Effector memory CD8-positive, alpha-beta T cell (primary cell): ENCODE measurements at places on chromosomes 3 and 15.

- no peak for DNase-seq
These were observed 6.1 kb downstream of the ZIC1 start for GRCh38 chr3:147415286-147415685.

- no peak for DNase-seq
These were observed 492.7 kb upstream of the THBS1 start for GRCh38 chr15:39088156-39088555.

DNA sequence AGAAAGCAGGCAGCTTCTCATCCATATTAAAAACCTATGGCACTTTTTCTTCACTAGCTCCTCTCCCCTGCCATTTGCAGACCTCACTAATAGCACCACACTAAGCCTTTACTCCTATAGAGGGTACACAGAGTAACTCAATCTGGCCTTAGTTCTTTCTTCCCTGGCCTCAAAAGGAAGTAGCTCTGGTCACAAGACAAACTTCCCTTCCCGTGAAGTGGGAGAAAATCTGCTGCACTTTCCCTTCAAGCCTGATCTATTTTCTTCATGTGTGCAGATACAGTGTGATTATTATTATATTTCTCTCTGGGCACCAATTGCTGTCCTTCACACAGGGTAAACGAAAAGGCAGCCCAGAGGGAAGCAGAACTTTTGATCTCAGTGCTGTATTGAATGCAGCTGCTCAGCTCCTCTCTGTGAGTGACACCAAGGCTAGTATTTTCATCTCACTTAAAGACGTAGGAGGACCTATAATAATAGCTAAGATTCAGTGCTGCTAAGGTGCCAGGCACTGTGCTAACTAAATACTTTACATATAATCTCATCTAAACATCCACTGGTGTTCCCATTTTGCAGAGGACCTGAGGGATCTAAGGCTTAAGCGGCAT lies 61.9 kb upstream of the RASGRP1 start:
- DNase-seq, result no peak

DNA sequence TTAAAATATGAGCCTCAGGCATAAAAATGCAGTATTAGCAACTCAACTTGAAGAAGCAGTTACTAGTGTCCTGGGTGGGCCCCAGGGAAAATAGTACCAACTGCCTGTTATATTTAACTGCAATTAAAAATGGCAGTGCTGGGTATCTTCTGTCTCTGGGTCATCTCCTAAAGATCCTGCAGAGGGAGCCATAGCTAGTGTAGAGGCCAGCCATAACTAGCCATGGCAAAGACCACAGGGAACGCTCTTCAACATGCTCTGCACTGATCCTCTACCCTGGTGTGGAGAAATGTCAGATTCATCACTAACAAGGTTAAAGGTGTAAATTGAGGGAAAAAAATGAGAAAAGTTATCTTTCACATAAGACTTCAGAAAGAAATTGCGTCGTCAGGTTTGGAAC lies 181.3 kb downstream of the SNRPN start:
- DNase-seq, result no peak

DNA sequence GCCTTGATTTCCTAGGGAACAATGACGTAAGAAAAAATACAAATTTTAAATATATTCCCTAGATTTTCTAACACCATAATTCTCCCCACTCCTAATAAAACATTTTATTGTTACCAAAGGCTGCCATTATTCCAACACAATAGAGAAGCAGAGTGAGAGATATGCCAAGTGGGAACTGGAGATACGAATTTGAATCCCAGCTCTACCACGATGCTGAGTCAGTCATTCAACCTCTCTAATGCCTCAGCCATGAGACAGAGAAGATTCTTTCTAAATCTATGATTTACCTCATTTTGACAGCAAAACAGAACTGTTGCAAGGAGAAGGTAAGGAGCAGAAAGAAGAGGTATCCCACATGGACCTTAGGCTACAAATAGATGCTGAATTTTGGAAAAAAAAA lies 112.5 kb downstream of the IGF2BP2 start:
- DNase-seq, result no peak

DNA sequence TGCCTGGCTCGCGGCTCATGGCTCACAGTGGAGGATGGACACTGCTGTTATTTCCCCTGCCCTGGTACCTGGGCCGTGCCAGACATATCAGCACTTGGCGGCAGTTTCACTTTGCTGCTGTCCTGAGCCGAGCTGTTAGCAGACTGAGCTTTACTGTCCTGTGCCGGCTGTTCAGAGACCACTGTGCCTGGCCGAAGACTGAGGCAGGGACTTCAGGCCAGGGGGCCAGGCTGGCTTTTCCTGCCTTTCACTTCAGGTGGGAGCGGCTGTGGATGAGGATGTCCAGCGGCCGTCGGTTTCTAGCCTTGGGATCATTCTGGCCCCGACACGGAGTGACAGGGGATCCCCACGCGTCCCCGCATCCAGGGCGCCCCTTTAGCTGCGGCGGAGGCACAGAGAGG lies 1.1 kb downstream of the ATP10A start:
- no peak for DNase-seq

DNA sequence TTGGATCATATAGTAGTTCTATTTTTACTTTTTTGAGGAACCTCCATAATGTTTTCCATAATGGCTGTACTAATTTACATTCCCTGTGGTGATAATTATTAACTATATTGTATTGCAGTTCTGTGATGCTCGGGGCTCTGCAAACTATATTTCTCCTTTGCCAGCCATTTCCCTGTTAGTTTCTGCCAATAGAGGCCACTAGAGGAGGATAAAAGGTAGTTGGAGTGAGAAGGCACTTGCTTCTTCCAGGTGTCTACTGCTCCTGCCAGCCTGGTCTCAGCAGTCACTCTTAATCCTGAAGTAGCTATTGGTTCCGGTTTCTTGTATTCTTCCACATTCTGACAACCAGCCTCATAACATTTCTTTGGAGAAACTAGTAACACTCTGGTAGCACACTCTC lies 233.9 kb upstream of the GBE1 start:
- DNase-seq, result no peak

DNA sequence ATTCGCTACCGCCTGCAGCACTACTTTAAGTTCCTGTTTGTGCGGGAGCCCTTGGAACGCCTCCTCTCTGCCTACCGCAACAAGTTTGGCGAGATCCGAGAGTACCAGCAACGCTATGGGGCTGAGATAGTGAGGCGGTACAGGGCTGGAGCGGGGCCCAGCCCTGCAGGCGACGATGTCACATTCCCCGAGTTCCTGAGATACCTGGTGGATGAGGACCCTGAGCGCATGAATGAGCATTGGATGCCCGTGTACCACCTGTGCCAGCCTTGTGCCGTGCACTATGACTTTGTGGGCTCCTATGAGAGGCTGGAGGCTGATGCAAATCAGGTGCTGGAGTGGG lies 995 bp downstream of the CHST14 start:
- DNase-seq, result no peak

GRCh38 chr15:99508311-99508645 lies 57.5 kb upstream of the MEF2A start:
- no peak for DNase-seq

DNA sequence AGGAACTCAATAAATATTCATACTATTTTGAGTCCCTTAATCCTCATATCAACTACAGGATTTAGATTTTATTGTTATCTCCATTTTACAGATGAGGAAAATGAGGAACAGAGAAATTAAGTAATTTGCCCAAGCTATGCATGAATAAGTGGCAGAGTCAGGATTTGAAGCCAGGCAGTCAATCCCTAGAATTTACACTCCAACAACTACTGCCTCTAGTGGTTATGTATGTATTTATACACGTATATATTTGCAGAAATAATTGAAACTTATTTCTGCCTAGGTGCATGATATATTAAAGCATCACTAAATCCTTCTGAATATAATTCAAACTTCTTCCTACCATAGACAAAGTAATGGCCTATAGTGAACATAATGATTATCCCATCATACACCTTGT lies 137.4 kb downstream of the SERPINI1 start:
- DNase-seq, result no peak

DNA sequence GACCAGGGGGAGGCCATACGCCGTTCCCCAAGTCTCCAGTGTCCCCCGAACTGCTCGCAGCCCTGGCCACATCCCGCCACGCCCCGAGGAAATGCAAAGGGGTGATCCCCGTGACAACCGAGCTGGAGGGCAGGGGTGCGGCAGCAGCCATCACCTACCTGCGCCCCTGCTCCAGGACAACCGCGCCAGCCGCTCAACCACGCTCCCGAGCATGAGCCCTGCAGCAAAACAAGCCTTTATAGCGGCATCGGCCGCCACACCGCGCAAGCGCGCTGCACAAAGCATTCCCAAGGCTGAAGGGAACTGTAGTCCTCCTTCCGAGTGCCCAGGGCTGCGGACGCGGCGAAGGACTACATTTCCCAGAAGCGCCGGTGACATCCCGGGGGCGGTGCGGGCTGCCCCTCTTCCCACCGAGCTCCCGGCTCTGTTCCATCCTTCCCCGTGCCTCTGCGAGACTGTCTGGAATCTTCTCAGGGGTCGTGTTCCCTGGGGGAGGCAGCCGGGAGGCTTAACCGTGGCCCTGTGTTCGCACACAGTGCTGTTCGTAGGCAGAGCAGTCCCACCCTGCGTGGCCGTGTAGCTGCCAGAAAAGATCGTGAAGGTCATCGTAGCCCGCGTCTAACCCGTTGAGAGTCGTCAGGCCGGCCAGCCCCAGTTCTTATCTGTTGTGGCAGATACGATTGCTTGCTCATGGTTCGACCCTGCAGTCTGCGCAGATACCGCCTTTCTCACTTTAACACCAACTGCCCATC lies at the start of gene ABCC5:
ABCC5 (minus strand) TSS at position 213 of the 752 bp plus-strand sequence. CDS start 3,492 bp downstream, outside the sequence.
- DNase-seq, result peak; percentile 68

- no peak for DNase-seq
These were observed 152.0 kb upstream of the PEX5L start for GRCh38 chr3:180188512-180189309.

DNA sequence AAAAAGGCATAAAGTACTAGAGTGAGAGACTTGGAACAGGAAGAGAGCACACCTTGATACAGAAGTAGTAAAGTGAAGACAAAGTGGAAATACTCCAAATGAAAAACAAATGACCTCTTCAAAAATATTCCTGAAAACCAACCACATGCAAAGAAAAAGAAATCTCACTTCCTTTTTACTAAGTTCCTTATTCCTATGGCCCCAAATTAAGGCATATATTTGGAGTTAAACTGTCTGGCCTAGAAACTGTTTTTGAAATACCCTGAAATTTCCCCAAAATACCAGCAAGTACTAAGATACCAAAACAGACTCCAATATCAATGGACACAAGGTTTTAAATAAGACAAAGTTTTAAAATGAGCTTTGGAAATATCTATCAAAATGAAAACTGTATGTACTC lies 58.2 kb downstream of the ZNF148 start:
- no peak for DNase-seq

- no peak for DNase-seq
These were observed 39.0 kb downstream of the CCDC32 start for GRCh38 chr15:40525855-40526254.

- DNase-seq, result peak; percentile 45
These were observed 4.5 kb downstream of the HEMK1 start for GRCh38 chr3:50573566-50574443.

- no peak for DNase-seq
These were observed 58.3 kb upstream of the ALDH1A3 start for GRCh38 chr15:100821327-100821726.

DNA sequence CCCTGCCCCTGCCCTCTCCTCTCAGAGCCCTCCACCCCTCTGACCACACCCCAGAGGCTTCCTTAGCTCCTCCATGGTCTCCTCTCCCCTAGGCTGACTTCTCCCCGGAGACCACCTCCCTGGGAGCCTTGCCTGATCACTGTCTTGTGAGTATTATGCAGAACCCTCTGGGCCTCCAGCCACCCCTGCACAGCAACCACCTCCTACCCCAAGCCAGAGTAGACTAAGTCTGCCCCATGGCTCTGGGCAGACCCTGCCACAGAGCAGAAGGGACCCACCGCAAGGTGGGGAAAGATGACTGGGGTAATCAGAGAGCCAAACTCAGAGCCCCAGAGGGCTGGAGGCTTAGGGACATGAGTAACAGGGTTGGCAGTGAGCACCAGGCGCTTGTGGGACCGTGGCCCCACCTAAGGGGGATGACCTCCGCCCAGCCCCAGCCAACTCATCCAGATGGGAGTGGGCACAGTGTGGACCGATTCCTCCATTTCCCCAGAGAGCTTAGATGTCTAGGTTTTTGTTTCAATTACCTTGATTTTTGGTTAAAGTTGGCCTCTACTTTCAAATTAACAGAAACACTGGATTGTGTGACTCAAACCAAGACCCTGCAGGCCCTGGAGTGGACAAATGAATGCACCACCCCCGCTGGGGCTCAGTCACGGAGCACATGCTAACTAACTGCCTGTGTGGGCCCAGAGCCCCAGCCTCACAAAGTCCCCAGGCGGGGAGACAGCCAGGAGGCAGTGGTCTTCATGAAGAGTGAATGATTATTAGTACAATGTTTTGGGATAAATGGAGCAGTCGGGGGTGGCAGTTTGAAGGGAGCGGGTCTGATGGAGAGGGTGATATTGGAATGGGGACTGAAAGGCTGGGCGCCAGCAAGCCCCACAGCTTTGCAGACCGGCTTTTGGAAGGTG lies 119.4 kb upstream of the PRR20G start:
- no peak for DNase-seq

- DNase-seq, result no peak
These were observed 27.4 kb downstream of the BTD start for GRCh38 chr3:15628967-15629366.

GRCh38 chr3:10173926-10174435 lies 9.3 kb downstream of the IRAK2 start:
- DNase-seq, result no peak

- DNase-seq, result no peak
These were observed 809 bp downstream of the NDUFAF3 start for GRCh38 chr3:49022688-49023171.

DNA sequence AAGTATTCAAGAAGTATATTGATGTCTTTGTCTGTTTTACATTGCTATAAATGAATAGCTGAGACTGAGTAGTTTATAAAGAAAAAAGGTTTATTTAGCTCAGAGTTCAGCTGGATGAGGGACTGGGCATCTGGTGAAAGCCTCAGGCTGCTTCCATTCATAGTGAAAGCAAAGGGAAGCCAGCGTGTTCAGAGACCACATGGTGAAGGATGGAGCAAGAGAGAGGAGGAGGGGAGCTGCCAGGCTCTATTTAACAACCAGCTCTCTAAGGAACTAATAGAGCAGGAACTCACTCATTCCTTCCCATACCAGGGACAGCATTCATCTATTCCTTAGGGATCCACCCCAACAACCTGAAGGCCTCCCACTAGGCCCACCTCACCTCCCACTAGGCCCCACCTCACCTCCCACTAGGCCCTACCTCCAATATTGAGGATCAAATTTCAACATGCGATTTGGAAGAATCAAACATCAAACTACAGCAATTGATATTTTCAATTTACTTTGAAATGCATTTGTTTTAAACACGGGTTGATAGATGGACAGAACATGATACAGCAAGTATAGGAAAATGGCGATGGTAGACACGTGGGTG lies 167.5 kb upstream of the HES1 start:
- DNase-seq, result no peak

GRCh38 chr15:100529556-100529955 lies 806 bp upstream of the CERS3 start:
- DNase-seq, result no peak

- peak; percentile 13 for DNase-seq
These were observed 31.7 kb downstream of the PLSCR4 start for GRCh38 chr3:146218880-146219866.

GRCh38 chr3:172217877-172218276 lies 178.5 kb downstream of the FNDC3B start:
- DNase-seq, result no peak
